ENCODE measurements at places on chromosomes 5 and 9. TPM values are rescaled to one million over a fixed set of nuclear protein-coding genes. Genes with fewer than 3 reads are reported as not detected.

- DNase-seq = no peak
Measured at GRCh38 chr9:26856413-26857032, 36.1 kb downstream of the CAAP1 start.

- no peak for DNase-seq
Measured at GRCh38 chr9:32596096-32596865, 23.3 kb upstream of the NDUFB6 start.

COL15A1 gene
- total RNA-seq = 126 TPM

GRCh38 chr9:97320080-97320642, 12.7 kb downstream of the CCDC180 start:
- no peak for DNase-seq

SLC36A3 gene
- not detected for total RNA-seq

- DNase-seq = no peak
Measured at GRCh38 chr5:89236900-89237299, 353.9 kb upstream of the MEF2C start.

DNA sequence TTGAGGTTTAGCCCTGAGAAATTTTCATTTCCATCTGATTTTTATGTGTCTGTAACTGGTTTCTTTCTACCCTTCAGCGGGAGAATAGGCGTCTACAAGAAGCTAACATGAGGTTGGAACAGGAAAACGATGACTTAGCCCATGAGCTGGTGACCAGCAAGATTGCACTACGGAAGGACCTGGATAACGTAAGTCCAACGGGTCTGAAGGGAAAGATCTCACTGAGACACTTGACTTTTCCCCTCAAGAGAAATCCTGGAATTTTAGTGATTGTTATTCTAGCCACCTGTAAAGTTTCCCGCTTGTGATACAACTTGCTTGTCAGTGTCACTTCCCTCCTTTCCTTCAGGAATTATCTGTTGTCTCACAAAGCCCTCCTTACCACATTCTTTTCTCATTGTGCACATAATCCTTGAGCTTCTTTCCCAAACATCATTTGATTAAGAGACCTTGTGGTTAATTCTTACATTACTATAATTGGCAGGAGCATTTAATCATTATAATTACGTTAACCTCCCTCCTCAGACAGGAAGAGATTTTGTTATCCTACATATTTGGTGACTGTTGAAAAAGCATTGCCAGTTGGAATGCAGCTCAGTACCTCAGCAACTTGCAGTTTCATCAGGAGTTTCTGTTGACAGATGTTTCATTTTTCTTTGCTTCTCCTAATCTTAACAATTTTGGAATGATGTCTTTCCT, 56.9 kb downstream of the GPR21 start:
- DNase-seq = no peak

DNA sequence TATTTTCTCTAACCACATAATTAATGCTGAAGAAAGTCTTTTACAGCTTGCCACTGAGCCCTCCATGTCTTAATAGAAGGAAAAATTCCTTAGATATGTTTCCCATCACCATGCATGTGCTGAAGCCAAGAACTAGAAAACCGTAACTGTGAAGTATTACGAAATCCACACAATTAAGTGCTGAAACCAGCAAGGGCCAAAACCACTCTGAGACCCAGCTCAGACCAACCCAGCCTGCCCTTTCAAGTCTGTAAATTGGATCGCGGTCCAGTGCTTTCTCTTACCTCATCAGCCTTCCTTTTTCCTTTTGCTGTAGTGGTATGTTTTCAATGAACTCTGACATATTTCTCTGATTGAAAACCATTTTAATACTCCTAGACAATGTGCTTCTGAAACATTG, 26.3 kb downstream of the SEMA5A start:
- peak; percentile 83 for DNase-seq

- no peak for DNase-seq
Measured at GRCh38 chr9:21144603-21145002, 3.0 kb upstream of the IFNW1 start.

FRMD3 gene
- 5.1 TPM for total RNA-seq

GBGT1 gene
- total RNA-seq = 19.9 TPM

GRCh38 chr9:116030517-116030916, 123.1 kb upstream of the PAPPA start:
- no peak for DNase-seq

RASGRF2 gene
- 5.1 TPM for total RNA-seq

DNA sequence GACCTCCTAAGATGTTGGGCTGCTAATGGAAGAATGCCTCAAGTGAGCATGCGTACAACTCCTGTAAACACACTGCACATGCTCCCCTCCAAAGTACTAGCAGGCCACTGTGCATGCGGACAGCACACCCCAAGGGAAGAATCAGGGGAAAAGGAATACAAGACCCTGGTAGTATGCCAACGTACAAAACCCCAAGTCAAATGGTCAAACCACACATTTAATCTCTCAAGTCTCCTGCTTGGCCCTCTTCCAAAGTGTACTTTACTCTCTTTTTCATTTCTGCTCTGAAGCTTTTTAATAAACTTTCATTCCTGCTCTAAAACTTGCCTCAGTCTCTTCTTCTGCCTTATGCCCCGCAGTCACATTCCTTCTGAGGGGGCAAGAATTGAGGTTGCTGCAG, 466.4 kb downstream of the DMRTA1 start:
- DNase-seq = no peak

DNA sequence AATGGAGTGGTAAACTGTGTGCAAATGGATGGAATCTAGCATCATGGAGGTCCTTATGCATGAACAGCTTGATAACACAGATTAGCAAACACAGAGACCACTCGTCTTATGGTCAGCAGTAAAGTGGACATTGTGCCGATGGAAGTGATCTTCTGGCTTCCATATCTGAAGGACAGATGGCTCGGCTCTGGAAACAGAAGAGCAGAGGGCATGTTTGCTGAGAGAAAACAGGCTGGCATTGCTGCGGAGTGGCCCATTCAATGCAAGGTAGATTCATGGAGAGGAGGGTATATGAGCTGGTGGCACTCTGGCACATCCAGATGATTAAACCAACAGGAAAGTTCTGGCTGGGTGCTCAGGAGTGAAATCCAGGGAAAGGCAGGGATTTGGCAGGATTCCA, 513.2 kb downstream of the DIRAS2 start:
- no peak for DNase-seq

DNA sequence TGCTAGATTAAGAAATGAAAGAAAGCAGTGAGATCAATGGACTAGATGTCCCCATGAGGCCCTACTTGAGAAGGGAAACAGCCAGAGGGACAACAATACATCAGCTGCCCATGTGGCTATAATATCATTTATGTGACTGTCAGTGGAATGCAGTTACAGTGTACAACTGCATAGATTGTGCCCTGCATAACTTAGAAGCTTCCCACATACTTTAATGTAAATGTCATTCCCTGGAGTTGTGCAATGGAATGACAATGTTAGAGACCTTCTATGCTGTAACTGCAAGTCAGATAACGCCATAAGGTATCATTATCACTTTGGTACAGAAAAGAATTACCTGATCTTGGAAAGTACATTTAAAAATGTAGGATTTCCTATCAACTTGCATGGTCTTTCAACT, 67.4 kb downstream of the FBN2 start:
- no peak for DNase-seq

NRARP gene
- 5.6 TPM for total RNA-seq

DNA sequence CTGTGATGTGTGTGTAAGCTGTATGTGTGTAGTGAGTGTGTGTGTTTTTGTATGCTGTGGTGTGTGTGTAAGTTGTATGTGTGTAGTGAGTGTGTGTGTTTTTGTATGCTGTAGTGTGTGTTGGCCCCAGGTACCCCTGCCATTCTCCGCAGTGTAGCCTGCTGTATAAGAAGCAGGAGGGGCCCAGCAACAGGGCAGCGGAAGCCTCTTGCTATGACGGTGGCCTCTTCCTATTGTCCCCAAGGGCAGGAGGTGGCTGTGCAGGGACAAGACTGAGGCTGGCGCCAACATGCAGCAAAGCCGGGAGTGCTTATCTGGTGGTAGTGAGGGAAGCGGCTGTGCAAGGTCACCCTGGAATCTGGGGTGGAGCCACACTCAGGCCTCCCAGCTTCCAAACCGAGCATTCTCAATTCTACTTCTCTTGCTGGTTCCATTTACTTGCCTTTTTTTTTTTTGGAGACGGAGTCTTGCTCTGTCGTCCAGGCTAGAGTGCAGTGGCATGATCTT, 5.1 kb downstream of the SPAAR start:
- DNase-seq = peak; percentile 84

DNA sequence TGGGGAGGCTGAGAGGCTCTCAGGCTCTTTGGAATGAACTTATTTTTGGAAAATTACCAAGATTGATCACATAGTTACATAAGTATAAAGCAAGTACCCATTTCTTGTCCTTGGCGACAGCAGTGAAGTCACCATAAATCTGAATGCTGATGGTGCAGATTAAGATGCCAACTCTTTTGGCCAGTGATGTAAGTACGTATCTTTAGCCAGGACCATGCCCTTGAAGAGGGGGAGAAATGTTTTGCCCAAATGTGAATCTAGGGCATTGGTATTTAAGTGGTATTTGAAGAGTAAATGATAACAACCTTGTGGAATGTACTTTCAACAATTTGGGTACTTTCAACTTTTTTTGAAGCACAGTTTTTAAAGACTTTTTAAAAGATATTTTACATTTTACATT, 68.2 kb upstream of the RAD23B start:
- no peak for DNase-seq

NEUROG1 gene
- total RNA-seq = not detected

DNA sequence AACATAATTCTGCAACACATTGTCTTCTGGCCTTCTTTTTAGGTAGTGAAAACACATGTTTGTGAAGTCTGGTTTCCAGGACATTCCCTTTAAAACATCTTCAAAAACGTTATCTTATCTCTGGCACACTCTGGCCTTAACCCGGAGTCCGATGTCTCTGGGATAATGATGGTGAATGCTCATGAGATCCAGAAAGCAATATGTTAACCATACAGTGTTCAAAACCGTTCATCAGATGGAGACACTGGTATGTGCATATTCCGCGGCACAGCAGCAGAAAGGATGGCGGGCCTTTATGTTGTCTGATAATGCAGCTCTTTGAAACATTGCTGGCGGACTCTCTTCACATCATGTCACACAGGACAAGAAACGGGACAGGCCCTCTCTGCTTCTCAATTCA, 605.2 kb downstream of the CCDC171 start:
- no peak for DNase-seq

PRXL2C gene
- total RNA-seq = 28.9 TPM

FOXD4 gene
- 0.24 TPM for total RNA-seq

ADGRD2 gene
- not detected for total RNA-seq

DNA sequence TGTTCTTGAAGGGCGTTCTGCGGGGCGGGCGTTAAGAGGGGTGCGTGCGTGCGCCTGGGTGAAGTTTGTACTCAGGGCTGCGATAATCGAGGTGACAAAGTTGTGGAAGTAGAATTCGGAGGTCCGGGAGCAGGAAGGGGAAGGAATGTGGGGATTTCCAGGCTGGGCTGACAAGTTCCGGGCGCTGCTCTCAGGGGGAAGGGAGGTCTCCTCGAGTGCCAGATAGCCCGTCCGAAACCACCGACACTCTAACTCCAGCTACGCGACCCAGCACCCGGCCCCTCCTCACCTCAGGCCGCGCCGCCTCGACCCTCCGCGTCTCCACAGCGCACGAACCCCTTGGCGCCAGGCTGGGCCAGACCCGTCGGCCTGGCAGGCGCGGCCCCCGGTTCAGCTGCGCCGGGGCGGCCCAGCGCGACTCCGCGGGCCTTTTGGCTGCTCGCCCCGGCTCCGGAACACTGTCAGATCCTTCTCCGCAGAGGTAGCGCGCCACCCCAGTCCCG, at the start of gene IL6ST:
TSS of gene IL6ST (minus strand) at position 469 of the 503 bp plus-strand sequence. CDS start 18,685 bp downstream, outside the sequence.
- DNase-seq = no peak

LURAP1L gene
- 13.9 TPM for total RNA-seq

MLANA gene
- total RNA-seq = not detected

DNA sequence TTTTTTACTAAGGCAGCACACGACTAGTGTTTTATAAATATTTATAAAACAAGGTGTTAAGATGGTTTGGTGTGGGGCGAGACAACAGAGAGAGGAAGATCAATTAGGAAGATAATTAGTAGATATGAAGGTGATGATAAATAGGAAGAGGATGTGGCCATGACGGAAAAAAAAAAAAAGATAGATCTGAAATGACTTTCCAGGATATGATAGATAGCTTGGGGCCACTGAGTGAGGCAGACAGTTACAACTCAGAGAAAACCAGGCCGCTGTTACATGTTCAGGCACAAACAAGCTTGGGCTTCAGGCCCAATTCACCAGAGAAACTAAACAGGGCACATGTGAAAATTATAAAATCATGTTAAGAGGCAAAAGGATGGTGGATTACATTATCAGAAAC, 43.2 kb downstream of the KIAA0825 start:
- no peak for DNase-seq

DNA sequence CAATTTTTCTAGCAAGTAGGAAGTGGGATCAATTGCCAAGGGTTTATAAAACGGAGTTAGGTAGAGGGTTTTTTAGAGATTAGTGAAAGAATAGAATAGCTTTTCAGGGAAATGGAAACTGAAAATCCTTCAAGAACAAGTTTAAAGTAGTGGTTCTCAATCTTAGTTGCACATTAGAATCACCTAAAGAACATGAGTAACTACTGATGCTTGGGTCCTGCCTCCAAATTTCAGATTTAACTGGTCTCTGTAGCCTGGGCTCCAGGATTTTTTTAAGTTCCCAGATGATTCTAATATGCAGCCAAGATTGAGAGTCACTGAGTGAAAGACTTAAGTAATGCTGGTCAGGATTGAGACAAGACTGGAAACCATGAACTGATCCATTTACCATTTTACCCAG, 20.5 kb downstream of the ELOVL7 start:
- DNase-seq = no peak

- no peak for DNase-seq
Measured at GRCh38 chr5:138697720-138698360, 55.4 kb upstream of the CTNNA1 start.

DNA sequence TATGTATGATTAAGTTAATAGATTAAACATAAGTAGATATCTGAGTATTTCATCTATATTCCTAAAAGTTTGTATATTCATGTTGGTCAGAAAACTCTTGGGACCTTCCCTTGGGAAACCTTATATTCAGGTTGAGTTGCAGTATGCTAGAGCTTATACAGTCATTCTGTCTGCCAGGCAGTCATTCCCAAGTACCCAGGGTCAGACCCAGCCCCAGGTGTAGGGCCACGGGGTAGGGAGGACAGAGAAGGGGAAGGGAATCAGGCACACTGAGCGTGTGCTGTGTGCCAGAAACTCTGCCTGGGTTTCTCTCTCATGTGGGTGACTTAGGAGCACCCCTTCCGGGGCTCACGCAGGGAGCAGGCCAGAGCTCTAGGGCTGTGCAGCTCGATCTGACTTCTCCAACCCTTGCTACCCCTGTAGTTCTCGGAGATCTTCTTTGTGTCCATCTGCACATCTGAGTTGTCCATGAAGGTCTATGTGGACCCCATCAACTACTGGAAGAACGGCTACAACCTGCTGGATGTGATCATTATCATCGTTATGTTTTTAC, 28.2 kb downstream of the CATSPER3 start:
- DNase-seq = no peak

FAM169A gene
- 0.65 TPM for total RNA-seq

GRCh38 chr5:135190416-135191083, 156.5 kb upstream of the PITX1 start:
- no peak for DNase-seq

ANP32B gene
- 95.8 TPM for total RNA-seq

TAF11L12 gene
- total RNA-seq = not detected

GRCh38 chr9:76521244-76521681, 62.3 kb downstream of the GCNT1 start:
- DNase-seq = no peak

DEPDC1B gene
- total RNA-seq = 0.67 TPM

LRRC70 gene
- 5.4 TPM for total RNA-seq

All from posterior vena cava (tissue), 2 donors.